Cardiac septum (tissue), 1 donor: ENCODE measurements at places on chromosomes 5 and 9. TPM values are rescaled to one million over a fixed set of nuclear protein-coding genes. Genes with fewer than 3 reads are reported as not detected.

The NR2F1 gene
- total RNA-seq, result 0.73 TPM

The CCDC192 gene
- total RNA-seq, result not detected

GRCh38 chr5:178182158-178182876 lies 4.9 kb downstream of the GMCL2 start:
- no peak for DNase-seq

The TAF11L5 gene
- total RNA-seq, result not detected

- no peak for DNase-seq
Measured at GRCh38 chr9:94861589-94862272, 135.2 kb downstream of the AOPEP start.

GRCh38 chr9:88571419-88571818 lies 36.4 kb downstream of the NXNL2 start:
- DNase-seq, result no peak

DNA sequence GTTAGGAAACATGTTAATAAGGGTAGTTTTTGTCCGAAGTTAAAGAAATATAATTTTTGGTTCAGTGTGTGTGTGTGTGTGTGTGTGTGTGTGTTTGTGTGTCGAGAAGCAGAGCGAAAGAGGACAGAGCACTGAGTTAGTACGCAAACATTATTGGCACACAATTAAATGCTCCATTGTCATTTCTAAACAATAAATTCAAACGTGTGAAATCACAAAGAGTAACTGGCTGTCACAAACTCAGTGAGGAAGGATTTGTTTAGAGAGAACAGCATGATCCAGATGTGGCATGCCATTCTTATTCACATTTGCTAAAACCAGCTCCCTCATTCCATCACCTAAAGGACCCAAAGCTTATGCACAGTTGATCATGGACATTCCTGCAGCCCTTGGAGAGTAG lies 970.8 kb downstream of the DTWD2 start:
- DNase-seq, result no peak

GRCh38 chr5:79471556-79471955 lies 42.4 kb downstream of the HOMER1 start:
- no peak for DNase-seq

DNA sequence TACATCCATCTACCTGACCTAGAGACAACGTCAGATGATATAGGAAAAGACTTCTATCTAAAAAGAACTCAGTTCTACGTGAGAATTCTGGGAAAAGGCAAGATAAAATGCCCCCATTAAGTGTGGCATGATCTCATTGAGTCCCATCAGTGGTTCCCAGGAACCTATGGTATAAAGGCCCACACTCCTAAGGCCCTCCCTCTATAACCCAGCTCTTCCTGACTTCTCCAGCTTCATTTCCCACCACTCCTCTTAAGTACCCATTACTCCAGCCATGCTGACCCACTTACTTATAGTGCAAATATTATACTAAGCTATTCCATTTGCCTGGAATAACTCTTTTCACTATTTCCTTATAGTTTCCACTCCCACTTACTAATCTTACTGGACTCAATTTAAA lies 95.4 kb upstream of the NR5A1 start:
- DNase-seq, result no peak

- no peak for DNase-seq
Measured at GRCh38 chr9:116298249-116298648, 144.7 kb downstream of the PAPPA start.

- DNase-seq, result no peak
Measured at GRCh38 chr5:38889424-38889823, 43.6 kb downstream of the OSMR start.

- no peak for DNase-seq
Measured at GRCh38 chr9:75112789-75113188, 24.5 kb downstream of the OSTF1 start.

GRCh38 chr5:110362261-110362660 lies 364.2 kb downstream of the TMEM232 start:
- DNase-seq, result no peak

The ITGA2 gene
- total RNA-seq, result 1.4 TPM

GRCh38 chr5:42516282-42517042 lies 93.2 kb downstream of the GHR start:
- no peak for DNase-seq

DNA sequence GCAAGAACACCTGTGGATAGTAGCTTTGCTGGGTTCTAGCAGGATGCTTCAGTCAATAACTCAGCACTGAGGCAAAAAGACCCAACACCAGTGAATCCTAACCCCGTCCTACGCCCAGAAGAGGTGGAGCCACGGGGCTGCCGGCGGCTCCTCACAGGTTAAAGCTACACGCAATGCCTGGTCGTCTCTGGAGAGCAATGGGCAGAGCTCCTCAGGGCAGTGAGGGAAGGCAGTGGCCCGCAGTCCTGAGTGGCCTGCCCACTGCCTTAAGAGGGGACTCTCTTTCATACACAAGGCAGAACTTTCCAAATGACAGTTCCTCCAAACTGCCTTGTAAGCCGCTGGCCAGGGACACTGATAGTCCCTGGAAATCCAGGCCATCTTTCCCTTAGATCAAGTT lies 244.2 kb upstream of the IRX2 start:
- DNase-seq, result no peak

- no peak for DNase-seq
Measured at GRCh38 chr5:126757713-126758357, 19.1 kb upstream of the LMNB1 start.

The IRGM gene
- not detected for total RNA-seq

GRCh38 chr5:149212198-149212951 lies 59.3 kb upstream of the AFAP1L1 start:
- DNase-seq, result no peak

The CORO2A gene
- total RNA-seq, result 0.19 TPM

DNA sequence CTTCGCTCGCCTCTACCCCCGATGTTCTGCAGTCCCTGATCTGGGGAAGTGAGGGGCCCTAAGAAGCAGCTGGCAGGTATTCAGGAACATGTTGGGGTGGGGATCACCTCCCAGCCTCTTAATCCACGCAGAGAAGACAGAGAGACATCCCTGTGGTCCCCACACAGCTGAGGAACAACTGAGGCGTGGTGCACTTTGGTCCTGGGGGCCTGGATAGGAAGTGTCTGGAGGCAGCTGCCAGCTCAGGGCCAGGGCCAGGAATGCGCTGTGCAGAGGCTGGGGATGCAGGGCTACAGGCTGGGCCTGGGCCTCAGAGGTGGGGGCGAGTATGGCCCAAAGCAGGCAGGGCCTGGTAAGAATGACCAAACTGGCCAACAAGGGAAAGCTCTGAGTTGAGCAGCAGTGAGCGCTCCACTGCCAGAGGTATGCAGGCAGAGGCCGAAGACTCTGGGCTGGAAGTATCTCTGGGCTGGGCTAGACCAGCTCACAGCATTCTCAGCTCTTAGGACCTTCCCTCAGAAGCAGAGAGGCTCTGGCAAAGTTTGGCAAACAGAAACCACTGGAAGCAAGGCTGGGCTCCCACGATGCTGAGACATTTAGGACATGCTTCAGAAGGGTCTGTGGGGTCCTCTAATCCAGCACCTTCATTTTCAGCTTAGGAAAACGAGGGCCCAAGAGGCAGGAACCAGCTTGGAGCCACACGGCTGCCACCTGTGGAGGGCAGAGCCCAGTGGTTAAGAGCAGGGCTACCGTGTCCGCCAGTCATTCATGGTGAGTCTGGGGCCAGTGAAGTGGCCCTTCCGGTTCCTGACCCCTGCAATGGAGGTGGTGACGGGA lies 174.4 kb downstream of the GAPVD1 start:
- DNase-seq, result peak; percentile 44

The ATP6V1G1 gene
- total RNA-seq, result 64.6 TPM

The PCDHB14 gene
- 4.4 TPM for total RNA-seq

The ACSL6 gene
- total RNA-seq, result 4.5 TPM

DNA sequence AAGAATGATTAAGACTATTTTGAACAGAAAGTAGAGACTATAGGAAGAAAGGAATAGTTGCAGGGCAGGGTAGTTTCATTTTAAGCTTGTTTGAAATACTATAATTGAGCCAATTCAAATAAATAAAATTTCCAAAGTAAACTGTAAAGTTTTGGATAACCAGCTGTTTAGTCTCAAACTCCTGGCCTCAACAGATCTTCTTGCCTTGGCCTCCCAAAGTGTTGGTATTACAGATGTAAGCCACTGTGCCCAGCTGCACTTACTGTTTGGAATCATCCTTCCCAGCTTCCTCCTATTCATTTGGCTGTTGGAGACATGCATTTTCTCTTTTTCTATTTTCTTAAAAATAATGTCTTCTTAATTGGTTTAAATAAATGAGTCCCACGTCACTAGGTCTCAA lies 231.0 kb downstream of the NNT start:
- no peak for DNase-seq

DNA sequence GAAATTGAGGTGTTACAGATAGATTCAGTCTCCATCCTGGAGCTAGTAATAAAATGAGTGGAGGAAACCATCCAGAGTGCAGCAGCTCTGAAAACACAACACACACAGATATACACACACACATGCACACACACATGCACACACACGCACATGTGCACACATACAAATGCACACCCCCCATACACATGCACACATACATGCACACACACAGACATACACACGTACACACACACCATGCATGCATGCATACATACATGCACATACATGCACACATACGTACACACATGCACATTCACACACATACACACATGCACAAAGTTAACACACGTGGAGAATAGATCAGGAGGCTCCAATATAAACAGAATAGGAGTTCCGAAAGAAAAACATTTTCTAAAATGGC lies 21.0 kb upstream of the OBP2B start:
- DNase-seq, result peak; percentile 59

- no peak for DNase-seq
Measured at GRCh38 chr5:50700706-50701105, 34.3 kb downstream of the PARP8 start.

The CLIC3 gene
- 12.9 TPM for total RNA-seq

DNA sequence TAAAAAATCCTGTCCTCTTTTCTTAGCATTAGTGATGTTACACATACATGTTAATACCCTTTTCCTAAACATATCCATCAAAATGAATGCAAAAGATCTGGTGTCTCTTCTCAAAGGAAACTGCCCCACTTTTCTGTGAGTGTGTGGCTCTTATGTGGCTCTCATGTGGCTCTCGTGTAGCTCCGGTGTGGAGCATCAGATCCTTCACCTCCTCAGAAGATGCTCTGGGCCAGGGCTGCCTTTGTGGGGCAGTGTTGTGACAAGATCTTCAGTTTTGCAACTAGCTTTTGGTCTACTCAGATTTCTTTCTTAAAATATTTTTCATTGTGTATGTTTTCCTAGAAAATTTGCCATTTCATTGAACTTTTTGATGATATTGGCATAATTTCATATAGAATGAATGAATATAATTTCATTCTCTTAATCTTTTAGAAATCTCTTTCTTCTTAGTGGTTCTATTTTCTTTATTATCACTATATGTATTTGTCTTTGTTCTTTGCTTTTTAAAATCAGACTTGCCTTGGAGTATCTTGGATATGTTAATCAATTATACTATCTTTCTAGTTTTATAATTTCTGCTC lies 19.4 kb downstream of the GARNL3 start:
- DNase-seq, result no peak

DNA sequence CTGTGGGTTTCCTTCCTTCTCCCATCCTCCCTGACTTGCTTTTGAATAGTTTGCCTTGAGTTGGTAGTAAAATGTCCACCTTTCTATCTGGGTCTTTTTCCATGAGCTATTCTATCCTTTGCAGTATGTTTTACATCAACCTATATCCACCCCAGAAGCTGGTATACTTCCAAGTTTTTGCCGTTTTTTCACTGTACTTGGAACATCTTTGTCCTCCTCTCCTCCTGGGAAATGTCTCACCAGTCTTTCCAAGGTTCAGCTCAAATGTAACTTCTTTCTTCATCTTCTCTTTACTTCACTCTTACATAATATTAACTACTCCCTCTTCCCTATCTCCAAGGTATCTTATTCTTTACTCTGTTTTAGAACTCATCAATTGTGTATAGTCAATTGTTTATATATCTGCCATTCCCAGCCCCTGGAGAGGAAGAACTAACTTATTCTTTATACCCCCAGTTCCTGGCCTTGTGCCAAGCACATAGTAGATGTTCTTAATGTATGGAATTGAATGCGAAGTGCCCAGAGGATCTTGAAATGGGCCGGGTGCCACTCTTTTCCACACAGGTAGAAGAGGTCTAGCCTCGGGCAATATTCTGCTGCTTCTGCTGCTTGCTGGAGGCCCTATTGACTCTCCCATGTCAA lies 34.9 kb upstream of the SLC1A3 start:
- DNase-seq, result no peak

DNA sequence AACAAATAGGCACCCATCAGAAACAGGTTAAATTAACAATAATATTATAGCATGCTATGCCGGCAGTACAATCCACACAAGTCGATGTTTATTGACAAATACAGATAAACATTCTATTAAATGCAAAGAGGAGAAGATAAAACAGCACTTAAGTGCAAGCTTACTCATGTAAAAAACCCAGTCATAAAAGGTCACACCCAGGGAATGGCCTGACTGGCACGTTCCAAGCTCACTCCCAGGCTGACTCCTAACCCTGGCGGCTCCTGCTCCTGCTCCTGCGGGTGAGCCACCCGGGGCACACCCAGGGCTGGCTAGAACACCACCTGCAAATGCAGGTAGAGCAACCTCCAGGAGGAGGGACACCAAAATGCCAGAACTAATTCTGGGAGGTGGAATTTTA lies 66.9 kb downstream of the SEMA4D start:
- no peak for DNase-seq

DNA sequence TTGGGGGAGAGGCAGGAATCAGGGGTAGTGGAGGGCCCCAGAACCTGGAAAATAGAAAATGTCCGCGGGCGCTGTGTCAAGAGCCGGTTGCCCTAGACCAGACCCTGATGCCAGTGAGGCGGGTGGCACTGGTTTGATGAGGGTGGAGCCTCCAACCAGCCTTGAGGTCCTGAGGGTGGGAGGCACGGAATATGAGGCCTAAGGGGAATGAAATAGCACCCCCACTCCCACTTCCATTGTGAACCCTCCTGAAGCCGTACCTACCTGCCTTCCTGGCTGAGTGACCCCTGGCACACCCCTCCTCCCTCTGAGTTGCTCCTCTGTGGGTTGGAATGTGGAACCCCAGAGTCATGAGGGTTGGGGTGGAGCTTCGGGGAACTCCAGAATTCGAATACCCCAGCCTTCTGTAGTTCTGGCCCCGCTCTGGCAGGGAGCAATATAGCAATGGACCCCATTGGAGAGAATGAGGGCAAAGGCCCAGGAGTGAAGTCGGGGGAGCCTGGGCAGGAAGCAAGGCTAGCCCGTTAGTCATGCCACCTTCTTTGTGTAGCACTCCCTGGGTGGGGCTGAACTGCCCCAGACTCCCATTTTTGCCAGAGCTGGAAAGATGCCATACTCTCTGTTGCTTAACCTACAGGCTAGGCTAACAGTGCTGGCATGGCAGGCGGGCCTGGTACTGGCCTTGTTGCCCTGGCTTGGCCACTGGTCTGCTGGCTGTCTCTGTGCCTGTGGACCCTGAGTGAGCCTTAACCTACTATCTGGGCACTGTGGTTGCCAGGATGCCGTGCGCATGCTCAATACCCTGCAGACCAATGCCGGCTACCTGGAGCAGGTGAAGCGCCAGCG lies 1.0 kb downstream of the FPGS start:
- DNase-seq, result no peak

GRCh38 chr5:125316391-125316790 lies 570.0 kb upstream of the ZNF608 start:
- DNase-seq, result no peak

The KIAA1958 gene
- total RNA-seq, result 5.3 TPM
